Stimulated activated naive CD4-positive, alpha-beta T cell (primary cell): ENCODE measurements at places on chromosomes 6 and 20.

- DNase-seq, result no peak
Measured at GRCh38 chr6:46476301-46476700, 14.9 kb downstream of the RCAN2 start.

GRCh38 chr20:20439602-20440190 is 71.8 kb downstream of the INSM1 start:
- DNase-seq, result no peak

DNA sequence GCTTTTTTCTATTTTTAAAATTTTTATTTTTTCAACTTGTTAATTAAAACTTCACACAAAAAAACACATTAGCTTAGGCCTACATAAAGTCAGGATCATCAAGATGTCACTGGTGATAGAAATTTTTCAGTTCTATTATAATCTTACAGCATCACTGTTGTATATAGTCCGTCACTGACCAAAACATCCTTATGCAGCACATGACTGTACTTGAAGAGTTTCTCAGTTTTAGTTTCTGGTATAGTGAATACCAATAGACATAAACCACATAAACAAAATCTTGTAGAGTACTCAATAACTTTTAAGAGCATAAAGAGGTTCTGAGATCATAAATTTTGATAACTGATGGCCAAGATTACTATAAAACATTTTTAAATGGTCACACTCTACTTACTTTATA is 71.8 kb downstream of the ASCC3 start:
- DNase-seq, result no peak

GRCh38 chr6:34332251-34333198 is 59.9 kb downstream of the NUDT3 start:
- DNase-seq, result no peak

DNA sequence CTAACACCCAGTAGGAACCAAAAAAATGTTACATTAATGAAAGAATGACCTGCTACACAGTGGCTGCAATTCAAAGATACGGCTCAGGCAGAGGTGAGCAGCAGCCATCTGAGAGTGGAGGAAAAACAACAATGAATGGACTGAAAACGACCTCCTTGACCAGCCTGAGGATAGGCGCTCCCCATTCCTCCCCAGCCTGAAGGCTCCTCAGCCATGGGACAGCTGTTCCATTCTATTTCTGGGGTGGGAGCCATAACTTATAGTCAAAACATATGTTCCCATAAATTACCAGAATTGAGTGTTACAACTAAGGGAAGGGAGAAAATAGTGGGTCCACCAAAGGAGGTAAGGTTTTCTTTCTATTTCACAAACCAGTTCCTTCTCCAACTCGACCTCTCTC is 27.2 kb downstream of the FYN start:
- DNase-seq, result no peak

DNA sequence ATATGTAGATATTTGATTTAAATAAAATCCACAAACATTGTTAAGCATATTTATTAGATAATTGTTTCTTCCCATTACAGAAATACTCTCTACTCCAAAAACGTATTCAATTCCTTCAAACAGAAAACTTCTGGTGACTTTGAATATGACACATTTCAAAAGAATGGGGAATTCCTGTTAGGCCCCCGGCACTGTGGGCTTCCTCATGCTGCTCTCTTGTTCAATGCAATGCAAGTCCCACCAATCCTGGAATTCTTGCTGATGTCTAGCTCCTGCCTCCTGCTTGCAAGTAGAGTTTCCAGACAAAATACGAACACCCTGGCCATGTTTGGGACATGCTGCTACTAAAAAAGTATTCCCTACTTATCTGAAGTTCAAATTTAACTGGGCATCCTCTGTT is 544.1 kb downstream of the QKI start:
- DNase-seq, result no peak

GRCh38 chr6:56188429-56188828 is 59.0 kb downstream of the COL21A1 start:
- no peak for DNase-seq

GRCh38 chr6:99611148-99611547 is 4.5 kb downstream of the PRDM13 start:
- DNase-seq, result no peak

- no peak for DNase-seq
Measured at GRCh38 chr6:129710450-129711270, 683 bp upstream of the ARHGAP18 start.

DNA sequence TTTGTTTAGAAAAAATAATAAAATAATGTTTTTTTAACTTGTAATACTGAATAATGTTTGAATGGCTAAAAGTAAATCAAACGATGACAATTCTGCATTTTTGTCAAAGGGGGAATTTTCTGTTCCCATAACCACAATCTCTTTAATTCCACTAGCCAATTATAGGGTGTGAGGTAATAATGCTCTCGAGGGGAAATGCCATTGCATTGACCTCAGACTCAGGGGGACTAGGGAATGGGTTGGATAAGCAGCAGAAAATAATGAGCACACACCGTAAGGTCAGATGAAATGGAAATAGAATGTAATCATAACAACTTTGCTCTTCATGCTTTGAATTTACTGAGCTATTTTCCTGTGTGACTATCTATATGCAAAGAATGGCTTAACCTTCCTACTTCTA is 584.7 kb downstream of the RFPL4B start:
- DNase-seq, result no peak

DNA sequence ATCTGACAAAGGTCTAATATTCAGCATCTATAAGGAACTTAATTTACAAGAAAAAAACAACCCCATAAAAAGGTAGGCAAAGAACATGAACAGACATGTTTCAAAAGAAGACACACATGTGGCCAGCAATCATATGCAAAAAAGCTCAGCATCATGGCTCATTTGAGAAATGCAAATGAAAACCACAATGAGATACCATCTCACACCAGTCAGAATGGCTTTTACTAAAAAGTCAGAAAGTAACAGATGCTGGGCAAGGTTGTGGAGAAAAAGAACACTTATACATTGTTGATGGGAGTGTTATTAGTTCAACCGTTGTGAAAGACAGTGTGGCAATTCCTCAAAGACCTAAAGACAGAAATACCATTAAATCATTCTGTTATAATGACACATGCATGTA is 289.9 kb upstream of the MMS22L start:
- DNase-seq, result no peak
